ENCODE measurements at places on chromosomes 6 and 20.

DNA sequence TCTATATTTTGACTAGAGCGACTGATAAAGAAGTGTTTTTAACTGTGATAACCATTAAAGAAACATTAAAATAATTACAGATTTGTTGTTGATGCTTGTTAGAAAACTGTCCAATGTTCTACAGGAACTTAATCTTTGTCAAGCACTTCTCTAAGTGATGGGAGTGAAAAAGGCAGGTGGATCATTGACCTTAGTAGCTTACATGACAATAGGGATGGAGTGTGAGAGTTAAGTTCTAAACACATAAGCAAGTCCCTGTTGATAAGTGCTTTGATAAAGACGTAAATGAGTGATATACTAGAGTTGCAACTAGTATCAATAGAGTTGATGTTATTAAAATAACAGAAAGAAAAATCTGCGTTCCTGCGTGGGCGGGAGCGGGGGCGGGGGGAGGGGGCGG lies 931.5 kb upstream of the EPHA7 start:
- DNase-seq = no peak

DNA sequence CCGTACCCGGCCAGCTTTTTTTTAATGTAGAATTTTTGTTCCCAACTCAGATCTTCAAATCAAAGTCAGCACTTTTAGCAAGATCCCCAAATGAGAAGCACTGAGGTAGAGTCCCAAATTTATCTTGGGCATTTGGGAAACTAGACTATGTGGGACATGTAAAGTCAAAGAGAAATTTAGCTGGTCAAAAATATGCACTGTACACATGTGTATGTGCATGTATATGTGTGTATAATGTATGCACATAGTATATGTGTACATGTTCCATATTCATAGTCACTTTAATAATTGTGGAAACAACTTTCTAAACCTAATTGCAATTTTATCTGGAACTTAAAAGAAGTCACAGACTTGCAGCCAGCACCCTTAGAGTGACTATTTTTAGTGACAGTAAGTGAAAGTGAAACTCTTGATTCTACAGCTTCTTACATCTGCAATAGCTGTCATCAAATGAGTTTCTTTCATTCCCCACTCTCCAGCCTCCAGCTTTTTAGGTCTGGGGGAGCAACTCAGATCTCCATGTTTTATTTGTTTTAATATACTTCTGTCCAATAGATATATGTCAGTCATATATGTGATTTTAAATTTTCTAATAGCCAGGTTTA lies 53.6 kb downstream of the CDC40 start:
- no peak for DNase-seq

DNA sequence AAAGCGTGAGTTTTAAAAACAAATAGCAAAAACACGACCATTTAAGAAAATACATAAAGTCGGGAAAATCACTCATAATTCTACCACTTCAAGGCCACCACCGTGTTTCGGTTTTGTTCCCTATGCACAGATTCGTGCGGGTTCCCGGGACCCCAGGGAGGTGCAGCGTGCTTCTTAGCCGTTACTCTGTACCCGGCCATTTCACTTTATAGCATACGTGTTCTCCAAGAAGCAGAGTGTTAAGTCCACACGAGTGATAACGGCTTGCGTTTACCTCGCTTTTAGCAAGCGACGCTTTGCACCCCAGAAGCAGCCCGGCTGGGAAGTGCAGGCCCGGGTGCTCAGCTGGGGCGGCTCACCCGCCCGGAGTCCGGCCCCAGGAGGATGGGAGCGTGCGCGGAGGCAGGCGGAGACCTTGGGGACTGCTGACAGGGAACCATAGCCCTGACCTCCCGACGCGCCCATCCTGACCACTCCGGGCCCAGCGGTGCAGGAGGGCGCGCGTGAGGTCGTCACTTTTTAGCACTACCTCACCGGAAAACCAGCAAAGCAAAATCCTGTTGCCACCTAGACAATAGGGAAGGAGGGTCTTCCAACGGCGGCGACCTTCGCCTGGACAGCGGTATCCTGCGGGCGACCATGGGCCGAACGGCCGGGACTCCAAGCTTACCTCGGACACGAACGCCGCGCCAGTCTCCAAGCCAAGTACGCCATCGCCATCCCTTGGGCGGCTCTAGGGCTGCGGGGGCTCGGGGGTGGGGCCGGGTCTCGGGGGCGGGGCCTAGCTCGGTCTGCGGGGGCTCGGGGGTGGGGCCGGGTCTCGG lies at the start of gene ECI2:
TSS of gene ECI2 (minus strand) at position 735 of the 824 bp plus-strand sequence. CDS start at position 720, 15 bp downstream.
- peak; percentile 71 for DNase-seq

- DNase-seq = peak; percentile 40
Observed at GRCh38 chr20:23235173-23236027, 115.2 kb upstream of the NXT1 start.

- DNase-seq = no peak
Observed at GRCh38 chr6:154782193-154782592, 49.0 kb downstream of the SCAF8 start.

DNA sequence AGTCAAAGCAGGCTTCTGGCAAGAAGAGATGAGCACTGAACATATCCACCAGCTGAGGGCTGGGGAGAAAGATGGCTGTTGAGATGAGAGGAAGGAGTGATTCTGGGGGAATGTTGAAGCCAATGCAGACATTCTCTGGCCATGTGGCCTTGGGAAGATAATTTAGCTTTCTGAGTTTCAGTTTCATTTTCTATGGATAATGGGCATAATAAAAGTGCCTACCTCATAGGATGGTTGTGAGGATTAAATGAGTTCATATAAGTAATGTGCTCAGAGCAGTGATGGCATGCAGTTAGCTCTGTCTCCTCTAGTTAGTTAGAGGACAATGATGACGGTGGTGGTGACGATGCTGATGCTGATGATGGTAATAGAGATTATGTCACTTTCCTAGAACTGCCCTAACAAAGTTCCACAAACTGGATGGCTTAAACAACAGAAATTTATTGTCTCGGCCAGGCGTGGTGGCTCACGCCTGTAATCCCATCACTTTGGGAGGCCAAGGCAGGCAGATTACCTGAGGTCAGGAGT lies 18.5 kb upstream of the KCNK5 start:
- DNase-seq = no peak

All from hippocampal formation (tissue), 2 donors.